ENCODE measurements at places on chromosomes 4 and X. TPM values are rescaled to one million over a fixed set of nuclear protein-coding genes. Genes with fewer than 3 reads are reported as not detected.

- no peak for DNase-seq
These were observed 11.6 kb downstream of the SH3BP2 start for GRCh38 chr4:2804449-2804972.

- no peak for DNase-seq
These were observed 19.1 kb downstream of the ARAP2 start for GRCh38 chr4:36224972-36225903.

Gene TMEM31
- 0.27 TPM for total RNA-seq

GRCh38 chr4:78581618-78582017 is 30.0 kb downstream of the ANXA3 start:
- no peak for DNase-seq

Gene RIBC1
- 1.1 TPM for total RNA-seq

Gene GRPR
- total RNA-seq: 18.0 TPM

DNA sequence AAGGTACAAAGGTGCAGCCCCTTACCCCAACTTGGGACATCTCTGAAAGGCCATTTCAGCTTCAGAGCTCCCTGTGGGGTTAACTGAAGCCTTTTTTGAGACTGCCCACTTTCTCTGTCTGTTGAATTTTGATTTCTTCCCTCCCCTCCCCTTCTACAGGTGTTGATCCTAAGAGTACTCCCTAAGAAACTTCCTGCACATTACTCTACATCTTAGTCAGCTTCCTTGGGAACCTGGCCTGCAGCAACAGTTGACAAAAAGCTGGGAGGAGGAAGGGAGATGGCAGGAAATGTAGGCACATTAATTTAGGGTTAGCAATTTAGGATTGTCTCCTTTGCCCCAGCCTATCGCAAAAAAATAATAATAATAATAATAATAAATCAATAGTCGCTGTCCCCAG is 1.2 kb upstream of the IDS start:
- DNase-seq: no peak

- DNase-seq: no peak
These were observed 189.0 kb upstream of the NDST3 start for GRCh38 chr4:117845270-117845669.

DNA sequence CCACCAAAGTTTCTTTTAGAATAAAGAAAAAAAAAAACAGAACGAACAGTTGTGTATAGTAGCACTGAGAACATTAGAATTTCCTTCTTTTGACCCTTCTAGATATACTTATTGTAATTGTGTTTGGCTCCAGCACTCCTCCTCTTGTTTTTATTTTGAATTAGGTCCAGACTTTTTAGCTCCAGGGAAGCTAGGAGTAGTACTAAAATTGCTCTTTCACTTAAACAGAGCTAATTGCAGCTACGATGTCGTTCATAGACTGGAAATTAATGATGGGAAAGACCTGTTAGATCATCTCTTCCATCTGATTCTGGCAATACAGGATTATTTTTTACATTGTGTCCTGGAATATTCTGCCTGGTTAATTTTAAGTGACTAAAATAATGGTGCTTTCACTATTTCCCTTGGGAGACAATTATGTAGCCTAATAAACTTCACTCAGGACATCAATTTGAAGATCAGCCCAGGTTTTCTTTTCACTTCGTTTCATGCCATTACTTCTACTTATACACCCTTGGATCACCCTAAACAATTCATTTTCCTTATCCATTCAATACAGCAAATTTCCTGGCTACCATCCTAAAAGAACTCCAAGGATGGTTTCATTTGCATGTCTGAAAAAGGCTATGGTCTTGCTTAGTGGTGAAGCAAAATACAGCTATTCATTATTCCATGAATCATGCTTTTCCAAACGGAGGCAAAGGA is 480.8 kb upstream of the TECRL start:
- DNase-seq: no peak

GRCh38 chrX:149718757-149719156 is 6.9 kb downstream of the MAGEA11 start:
- DNase-seq: no peak

Gene CLDN2
- total RNA-seq: not detected

DNA sequence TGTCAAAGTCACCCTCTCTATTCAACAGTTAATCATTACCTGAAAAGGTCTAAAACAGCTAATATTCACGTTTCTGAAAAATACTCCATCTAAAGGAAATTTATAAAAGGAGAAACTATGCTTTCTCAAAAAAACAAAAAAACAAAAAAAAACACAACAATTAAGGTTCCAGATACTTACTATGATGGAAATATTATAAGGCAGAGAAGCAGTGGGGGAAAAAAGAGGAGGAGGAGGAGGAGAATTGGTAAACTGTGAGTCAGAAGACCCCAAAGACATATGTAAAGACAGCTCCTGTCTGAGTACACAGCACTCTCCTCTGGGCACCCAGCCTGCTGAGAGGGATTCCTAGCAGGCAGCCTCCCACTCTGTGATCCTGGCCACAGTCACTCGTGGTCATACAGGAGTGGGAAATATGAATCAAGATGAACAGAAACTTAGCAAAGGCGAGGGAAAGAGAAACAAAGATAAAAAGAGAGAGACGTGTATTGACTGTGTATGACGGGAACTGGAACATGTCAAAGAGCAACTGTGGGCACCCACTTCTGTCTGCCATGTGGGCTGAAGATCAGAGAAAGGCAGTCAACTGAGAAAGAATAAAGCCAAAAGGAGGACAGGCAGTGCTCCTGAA is 12.5 kb downstream of the KLHL15 start:
- DNase-seq: no peak

DNA sequence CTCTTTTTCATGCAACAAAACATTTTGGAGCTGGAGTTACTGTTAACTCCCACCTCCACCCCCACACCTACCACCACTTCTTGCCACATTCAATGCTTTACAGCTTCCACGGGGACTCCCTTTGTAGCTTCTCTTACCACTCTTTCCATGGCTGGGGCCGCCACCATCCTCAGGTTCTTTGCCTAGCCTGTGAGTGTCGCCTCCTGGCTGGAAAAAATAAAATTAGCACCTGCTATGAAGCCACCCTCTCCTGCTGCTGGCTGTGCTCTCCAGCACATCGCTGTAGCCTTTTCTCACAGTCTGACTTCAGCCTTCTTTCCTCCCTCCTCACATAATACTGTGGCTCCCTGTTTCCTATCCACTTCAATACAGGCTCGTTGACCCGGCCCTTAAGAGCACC is 114.4 kb downstream of the FRAS1 start:
- DNase-seq: peak; percentile 49

DNA sequence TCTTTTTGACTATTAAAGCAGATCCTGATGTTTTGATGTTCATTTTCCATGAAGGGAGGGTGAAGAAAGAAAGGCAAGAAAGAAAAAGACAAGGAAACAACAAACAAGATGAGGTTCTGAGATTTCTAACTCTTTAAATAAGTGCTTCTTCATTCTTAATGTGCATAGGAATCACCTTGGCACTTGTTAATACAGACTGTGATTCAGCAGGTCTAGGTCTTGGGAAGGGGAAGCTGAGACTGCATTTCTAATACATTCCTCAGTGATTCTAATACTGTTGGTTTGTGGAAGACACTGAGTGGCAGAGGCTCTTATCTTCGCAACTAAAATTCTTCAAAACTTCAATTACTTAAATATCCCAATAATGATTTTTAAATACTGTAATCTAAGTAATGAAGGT is 95.2 kb upstream of the NAP1L5 start:
- DNase-seq: no peak

GRCh38 chr4:152190907-152191306 is 345.0 kb downstream of the FBXW7 start:
- no peak for DNase-seq

- DNase-seq: no peak
These were observed 550.0 kb upstream of the DIPK2B start for GRCh38 chrX:45750639-45751038.

DNA sequence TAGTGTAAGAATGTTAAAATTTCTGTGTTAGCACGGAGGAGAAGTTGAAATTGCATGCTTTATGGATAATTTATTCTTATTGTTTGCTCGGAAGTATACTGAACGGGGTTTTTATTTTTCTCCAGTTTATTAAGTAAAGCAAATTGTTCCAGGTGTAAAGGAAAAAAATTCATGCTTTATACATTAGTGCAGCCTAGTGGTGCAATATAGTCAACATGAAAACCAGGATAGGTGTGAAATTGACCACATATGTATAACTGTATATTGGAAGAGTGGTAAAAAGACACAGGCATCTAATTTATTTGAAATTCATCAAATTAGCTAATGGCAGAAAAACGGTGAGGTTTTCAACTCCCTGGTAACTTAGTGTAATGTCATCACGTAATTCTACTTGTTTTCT is 959 bp downstream of the BRS3 start:
- DNase-seq: no peak

Gene PHEX
- total RNA-seq: 0.04 TPM

DNA sequence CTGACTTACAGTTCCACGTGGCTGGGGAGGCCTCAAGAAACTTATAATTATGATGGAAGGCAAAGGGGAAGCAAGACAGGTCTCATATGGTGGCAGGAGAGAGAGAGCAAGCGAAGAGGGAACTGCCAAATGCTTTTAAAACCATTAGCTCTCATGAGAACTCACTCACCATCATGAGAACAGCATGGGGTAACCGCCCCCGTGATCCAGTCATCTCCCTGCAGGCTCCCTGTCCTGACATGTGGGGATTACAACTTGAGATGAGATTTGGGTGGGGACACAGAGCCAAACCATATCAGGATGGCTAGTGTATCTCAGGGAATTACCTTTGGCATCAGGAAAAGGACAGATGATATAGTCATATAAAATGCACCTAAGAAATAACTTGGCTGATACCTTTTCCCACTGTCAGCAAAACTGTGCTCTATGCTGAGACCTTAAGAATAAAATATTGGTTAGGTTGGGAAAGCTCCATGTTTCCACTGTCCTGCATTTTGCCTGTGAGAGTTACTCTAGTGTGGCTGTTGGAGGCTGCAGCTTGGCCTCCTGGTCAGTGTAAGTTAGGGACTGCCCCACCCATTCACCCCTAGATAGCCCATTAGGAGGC is 110.3 kb downstream of the UCHL1 start:
- DNase-seq: no peak

Gene ARR3
- total RNA-seq: not detected

- no peak for DNase-seq
These were observed 1584.3 kb downstream of the STIM2 start for GRCh38 chr4:28444886-28445496.

DNA sequence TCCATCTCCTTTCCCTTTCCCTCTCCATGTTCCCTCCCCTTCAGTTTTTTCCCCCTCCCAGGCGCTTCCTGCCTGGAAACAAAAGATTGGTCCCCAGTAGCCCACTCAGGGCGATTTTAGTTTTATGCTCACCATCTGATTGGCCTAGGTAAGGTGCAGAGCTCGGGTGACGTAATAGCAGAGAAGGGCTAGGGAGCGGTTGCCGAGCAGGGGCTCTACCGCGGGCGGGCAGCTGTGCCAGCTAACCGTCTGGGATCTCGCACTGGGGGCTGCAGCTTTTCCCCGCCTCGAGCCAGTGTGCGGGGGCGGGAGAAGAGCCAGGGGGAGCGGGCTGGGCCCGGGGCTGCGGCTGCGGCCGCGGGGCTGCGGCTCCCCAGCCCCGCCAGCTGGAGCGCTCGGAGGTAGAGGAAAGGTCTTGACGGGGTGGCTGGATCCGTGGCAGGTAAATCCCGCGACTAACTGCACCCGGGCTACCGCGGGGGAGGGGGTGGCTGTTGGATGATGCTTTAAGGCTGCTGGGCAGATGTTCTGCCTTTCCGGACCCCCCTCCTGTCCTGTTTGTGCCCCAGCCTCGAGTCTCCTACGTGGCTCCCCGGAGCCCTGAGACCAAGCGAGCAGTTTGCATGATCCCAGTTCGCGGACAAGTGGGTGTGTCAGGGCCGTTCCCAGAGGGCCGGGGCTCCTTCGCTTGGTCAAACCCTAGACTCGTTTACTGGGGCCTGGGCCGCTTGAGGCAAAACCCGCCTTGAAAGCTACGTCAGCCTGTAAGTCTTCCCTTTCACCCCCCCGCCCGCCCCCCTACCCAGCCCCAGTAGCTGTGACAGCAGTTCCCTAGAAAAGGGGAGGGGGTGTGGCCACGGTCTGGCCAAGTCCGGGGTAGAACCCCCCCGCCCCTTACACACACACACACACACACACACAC is at the start of gene PAK3:
Gene PAK3 (plus strand): TSS at position 218 of the 922 bp plus-strand sequence. CDS start 26,913 bp downstream, outside the sequence.
- peak; percentile 41 for DNase-seq

DNA sequence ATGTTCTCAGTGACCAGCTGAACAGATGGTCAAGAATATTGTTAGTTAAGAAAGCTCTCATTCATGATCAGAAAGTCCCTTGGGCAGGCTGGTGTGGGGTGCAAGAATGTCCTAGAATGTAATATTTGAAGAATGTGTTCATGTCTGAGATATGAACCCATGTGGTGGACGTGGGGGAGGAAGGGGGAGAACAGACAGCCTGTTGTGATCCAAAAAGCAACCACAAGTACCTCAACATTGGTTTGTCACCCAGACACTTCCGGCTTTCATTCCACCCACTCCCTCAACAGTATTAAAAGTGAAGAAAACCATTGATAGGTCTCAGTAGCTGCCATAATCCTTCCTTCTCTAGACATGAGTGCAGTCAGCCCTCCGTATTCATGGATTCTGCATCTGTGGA is 82.2 kb downstream of the MAML3 start:
- DNase-seq: no peak

DNA sequence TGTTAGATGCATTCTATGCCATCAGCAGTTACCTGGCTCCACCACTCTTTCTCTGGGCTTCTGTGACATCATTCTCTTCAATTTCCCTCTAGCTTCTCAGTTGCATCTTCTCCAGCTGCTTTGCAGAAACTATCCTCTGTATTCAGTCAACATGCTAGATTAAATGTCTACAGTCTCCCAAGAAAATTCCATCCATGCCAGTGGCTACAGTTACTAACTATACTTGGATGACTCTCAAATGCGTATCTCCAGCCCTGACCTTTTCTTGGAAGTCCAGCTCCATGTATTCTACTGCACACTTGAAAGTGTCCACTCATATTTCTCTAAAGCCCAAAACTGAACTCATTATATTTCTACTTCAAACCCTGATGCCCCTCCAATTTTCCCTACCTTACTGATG is 232.3 kb upstream of the TENM3 start:
- DNase-seq: no peak

Gene DCLK2
- 0.17 TPM for total RNA-seq

- no peak for DNase-seq
These were observed 249.9 kb downstream of the HNRNPD start for GRCh38 chr4:82123934-82124333.

DNA sequence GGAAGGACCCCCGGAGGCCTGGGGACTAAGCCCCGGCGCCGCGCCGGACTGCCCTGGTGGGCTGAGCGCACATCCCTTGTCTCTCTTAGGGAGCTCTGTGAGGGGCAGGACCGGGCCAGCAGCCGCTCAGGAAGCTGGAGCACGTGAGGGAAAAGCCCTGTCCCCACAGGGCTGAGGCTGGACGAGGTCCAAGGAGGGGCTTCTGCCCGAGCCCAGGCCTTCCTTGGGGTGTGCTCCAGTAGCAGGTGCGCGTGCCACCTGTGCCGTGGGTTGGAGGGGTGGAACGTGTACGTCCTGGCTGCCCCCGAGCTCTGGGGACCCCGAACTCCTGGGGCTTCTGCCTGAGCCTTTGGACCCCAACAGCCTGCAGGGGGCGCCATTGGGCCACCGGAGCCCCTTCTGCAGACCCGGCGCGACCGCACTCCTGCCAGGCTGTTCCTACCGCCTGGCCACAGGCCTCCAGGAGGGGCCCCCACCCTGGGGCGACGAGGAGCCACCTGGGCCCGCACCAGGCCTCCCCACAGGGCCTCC is 27.2 kb downstream of the TACC3 start:
- DNase-seq: peak; percentile 91

- DNase-seq: peak; percentile 47
These were observed 63.6 kb downstream of the SPINK2 start for GRCh38 chr4:56757821-56758411.
